H4 (cell line): ENCODE measurements at places on chromosomes 5 and 9. TPM values are rescaled to one million over a fixed set of nuclear protein-coding genes. Genes with fewer than 3 reads are reported as not detected.

C5orf52 gene
- total RNA-seq, result not detected in 2 replicates

ROR2 gene
- total RNA-seq, result 1.5 and 1.8 TPM in 2 replicates

BARHL1 gene
- total RNA-seq, result not detected in 2 replicates

PROB1 gene
- total RNA-seq, result not detected in 2 replicates

TMEM174 gene
- total RNA-seq, result not detected in 2 replicates

GPR150 gene
- not detected in 2 replicates for total RNA-seq

EEIG1 gene
- 7.6 and 10.6 TPM in 2 replicates for total RNA-seq

PDE8B gene
- total RNA-seq, result 0.19 TPM in 1 of 2 replicates, not detected in the other

KIF24 gene
- 5.5 and 5.9 TPM in 2 replicates for total RNA-seq

TPPP gene
- 0.85 and 0.90 TPM in 2 replicates for total RNA-seq

RELL2 gene
- 4.5 and 8.4 TPM in 2 replicates for total RNA-seq

SLC36A2 gene
- 0.14 TPM in 1 of 2 replicates, not detected in the other for total RNA-seq

ALDH7A1 gene
- 16.4 and 31.5 TPM in 2 replicates for total RNA-seq

ZDHHC11B gene
- total RNA-seq, result 0.19 and 0.35 TPM in 2 replicates

FYB1 gene
- total RNA-seq, result 0.04 and 0.17 TPM in 2 replicates

PRRX2 gene
- 16.5 and 18.9 TPM in 2 replicates for total RNA-seq

WDR31 gene
- total RNA-seq, result 0.46 and 0.47 TPM in 2 replicates

SLC45A2 gene
- total RNA-seq, result not detected in 2 replicates

C9orf153 gene
- not detected in 2 replicates for total RNA-seq

CLIC3 gene
- 0.64 TPM in 1 of 2 replicates, not detected in the other for total RNA-seq

ZNF366 gene
- total RNA-seq, result 0.35 TPM in 1 of 2 replicates, not detected in the other

TEX10 gene
- 29.4 and 32.7 TPM in 2 replicates for total RNA-seq

ANKRD33B gene
- 1.1 and 1.3 TPM in 2 replicates for total RNA-seq

FOXI1 gene
- total RNA-seq, result not detected in 2 replicates

OMD gene
- 0.21 and 0.23 TPM in 2 replicates for total RNA-seq

FRRS1L gene
- total RNA-seq, result not detected in 2 replicates

CDH6 gene
- total RNA-seq, result 65.1 and 70.2 TPM in 2 replicates

SVEP1 gene
- 0.16 and 0.41 TPM in 2 replicates for total RNA-seq

RFK gene
- total RNA-seq, result 27.3 and 30.5 TPM in 2 replicates

INSL4 gene
- not detected in 2 replicates for total RNA-seq

ALDH1A1 gene
- total RNA-seq, result 4.4 and 7.6 TPM in 2 replicates

FAM200C gene
- 7.0 and 10.3 TPM in 2 replicates for total RNA-seq

SNAPC3 gene
- 16.6 and 24.3 TPM in 2 replicates for total RNA-seq

FREM1 gene
- total RNA-seq, result 0.06 and 0.19 TPM in 2 replicates

FGF10 gene
- not detected in 2 replicates for total RNA-seq

GLRA1 gene
- not detected in 2 replicates for total RNA-seq

PSAT1 gene
- 238 and 323 TPM in 2 replicates for total RNA-seq

TIMD4 gene
- total RNA-seq, result not detected in 2 replicates

FCN1 gene
- total RNA-seq, result not detected in 2 replicates

PIP5KL1 gene
- 0.95 and 2.6 TPM in 2 replicates for total RNA-seq

HMGCS1 gene
- 54.3 and 57.0 TPM in 2 replicates for total RNA-seq

NR5A1 gene
- not detected in 2 replicates for total RNA-seq

MYOT gene
- total RNA-seq, result not detected in 2 replicates

IL33 gene
- not detected in 2 replicates for total RNA-seq

MARCOL gene
- not detected in 2 replicates for total RNA-seq

PNPLA7 gene
- total RNA-seq, result 0.14 TPM in 1 of 2 replicates, not detected in the other

PCDHA1 gene
- 0.45 and 0.56 TPM in 2 replicates for total RNA-seq

EGFLAM gene
- 0.06 and 1.1 TPM in 2 replicates for total RNA-seq

CA9 gene
- 1.3 and 2.1 TPM in 2 replicates for total RNA-seq

PLAC8L1 gene
- total RNA-seq, result not detected in 2 replicates

DIRAS2 gene
- 0.08 and 0.23 TPM in 2 replicates for total RNA-seq
